ENCODE measurements at places on chromosomes 1 and 21.

- no peaks in the 10 kb centered on the region for H3K27me3 ChIP-seq
- peaks cover 9% of the 10 kb centered on the region for H3K4me1 ChIP-seq
- no peak for DNase-seq
- no peak overlapping the region for H3K27ac ChIP-seq
- H3K36me3 ChIP-seq = peaks cover 4% of the 10 kb centered on the region
Observed at GRCh38 chr1:41978986-41979385, 60.3 kb upstream of the HIVEP3 start.

GRCh38 chr1:201253411-201253810, 29.9 kb upstream of the PKP1 start:
- no peaks in the 10 kb centered on the region for H3K36me3 ChIP-seq
- H3K4me3 ChIP-seq = no peak overlapping the region
- no peak overlapping the region for H3K27ac ChIP-seq
- no peaks in the 10 kb centered on the region for H3K4me1 ChIP-seq
- no peak for DNase-seq
- H3K27me3 ChIP-seq = peaks cover 3% of the 10 kb centered on the region

- H3K27me3 ChIP-seq = no peaks in the 10 kb centered on the region
- no peaks in the 10 kb centered on the region for H3K36me3 ChIP-seq
- no peak for DNase-seq
- no peak overlapping the region for H3K27ac ChIP-seq
- no peak overlapping the region for H3K4me3 ChIP-seq
Observed at GRCh38 chr1:88973520-88974137, 18.8 kb downstream of the KYAT3 start.

- DNase-seq = no peak
- peaks cover 12% of the 10 kb centered on the region for H3K4me1 ChIP-seq
- peak overlapping the region; percentile 62 for H3K27ac ChIP-seq
Observed at GRCh38 chr1:230224101-230224960, 157.3 kb downstream of the GALNT2 start.

DNA sequence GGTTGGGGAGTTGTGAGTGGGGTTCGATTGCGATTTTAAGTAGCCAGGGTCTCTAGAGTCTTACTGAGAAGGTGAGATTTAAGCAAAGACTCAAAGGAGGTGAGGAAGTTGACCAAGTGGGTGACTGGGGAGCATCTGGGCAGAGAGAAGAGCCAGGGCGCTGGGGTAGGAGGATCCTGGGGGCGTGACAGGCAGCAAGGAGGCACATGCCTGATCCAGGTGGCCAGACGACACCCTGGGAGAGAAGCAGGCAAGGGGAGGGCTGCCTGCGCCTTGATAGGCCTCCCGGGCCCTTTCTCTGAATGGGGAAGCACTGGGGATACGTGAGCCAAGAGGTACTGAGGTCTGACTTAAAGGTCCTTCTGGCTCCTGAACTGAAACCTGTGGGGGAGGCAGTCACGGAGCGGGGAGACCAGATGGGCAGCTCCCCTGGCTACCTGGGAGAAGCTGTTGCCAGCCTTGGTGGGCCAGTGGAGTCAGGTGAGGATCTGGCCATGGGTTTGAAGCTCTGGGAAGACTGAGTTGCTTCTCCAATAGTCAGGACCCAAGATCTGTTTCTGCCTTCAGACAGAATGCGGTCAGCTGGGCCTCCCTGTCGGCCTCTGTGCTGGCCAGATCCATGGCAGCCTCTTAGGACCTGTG, 5.4 kb downstream of the ZBTB48 start:
- DNase-seq = no peak
- H3K36me3 ChIP-seq = peaks cover 7% of the 10 kb centered on the region
- H3K27ac ChIP-seq = no peak overlapping the region
- peaks cover 11% of the 10 kb centered on the region for H3K4me1 ChIP-seq
- peaks cover 8% of the 10 kb centered on the region for H3K27me3 ChIP-seq

- H3K27ac ChIP-seq = no peak overlapping the region
- H3K4me3 ChIP-seq = no peak overlapping the region
- peaks cover 1% of the 10 kb centered on the region for H3K27me3 ChIP-seq
- DNase-seq = no peak
Observed at GRCh38 chr1:36807262-36807661, 227.1 kb downstream of the GRIK3 start.

GRCh38 chr1:214337511-214337910, 56.6 kb downstream of the SMYD2 start:
- H3K27ac ChIP-seq = peak overlapping the region; percentile 23
- peaks cover 12% of the 10 kb centered on the region for H3K4me1 ChIP-seq
- no peaks in the 10 kb centered on the region for H3K27me3 ChIP-seq
- no peak overlapping the region for H3K4me3 ChIP-seq
- H3K36me3 ChIP-seq = peaks cover 7% of the 10 kb centered on the region

DNA sequence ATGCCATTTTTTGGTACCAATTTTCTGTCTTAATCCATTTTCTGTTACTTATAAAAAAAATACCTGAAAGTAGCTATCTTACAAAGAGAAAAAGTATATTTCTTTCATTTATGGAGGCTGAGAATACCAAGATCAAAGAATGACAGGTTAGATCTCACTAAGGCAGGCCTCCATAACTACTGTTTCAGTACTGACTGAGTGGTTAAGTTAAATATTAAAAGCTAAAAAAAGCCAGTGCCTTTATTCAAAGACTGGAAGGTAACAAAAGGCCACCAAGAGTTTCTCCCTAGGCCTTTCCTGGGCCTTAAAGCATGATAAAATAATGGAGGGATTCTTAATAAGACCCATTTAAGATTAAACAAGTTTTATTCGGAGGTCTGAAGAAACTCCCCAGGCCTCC, 687.7 kb upstream of the ADGRL4 start:
- H3K27ac ChIP-seq = no peak overlapping the region
- H3K27me3 ChIP-seq = peaks cover 3% of the 10 kb centered on the region
- no peak for DNase-seq
- H3K36me3 ChIP-seq = no peaks in the 10 kb centered on the region
- no peak overlapping the region for H3K4me3 ChIP-seq

DNA sequence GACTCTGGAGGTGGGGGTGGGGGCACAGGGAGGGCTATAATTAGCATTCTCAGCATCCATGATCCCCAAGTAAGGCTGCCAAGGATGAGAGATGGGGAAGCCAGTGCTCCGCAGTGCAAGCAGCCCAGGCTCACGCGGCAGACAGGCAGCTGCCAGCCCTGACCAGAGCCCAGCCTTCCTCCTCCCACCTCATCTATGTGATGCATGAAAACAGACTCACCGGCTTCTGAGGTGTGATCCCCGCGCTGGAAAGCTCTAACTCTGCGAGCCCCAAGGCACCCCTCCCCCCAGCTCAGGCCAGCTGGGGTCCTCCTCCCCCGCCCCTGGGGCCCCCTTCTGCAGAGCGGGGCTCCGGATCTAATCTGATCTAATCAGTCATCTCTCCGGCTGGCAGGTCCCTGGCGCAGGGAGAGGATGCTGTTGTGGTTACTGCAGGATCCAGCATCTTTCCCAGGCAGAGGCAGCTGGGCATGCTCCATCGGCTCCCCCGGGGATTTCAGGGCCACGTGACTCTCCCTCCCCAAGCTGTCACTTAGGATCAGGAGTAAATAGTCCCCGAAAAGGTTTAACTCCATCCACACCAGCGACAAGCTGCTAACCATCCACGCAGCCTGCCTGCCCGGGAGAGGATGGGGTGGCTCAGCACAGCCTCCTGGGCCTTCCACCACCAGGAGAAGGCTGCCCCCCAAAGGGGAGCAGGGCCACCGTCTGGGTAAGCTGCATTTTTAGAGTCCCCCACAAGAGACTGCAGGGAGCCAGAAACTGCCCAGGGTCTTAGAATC, at the start of gene PLEKHA6:
Gene PLEKHA6, minus strand, starts transcription at position 456 of the 782 bp plus-strand sequence. CDS start 86,202 bp downstream, outside the sequence.
- peaks cover 10% of the 10 kb centered on the region for H3K27me3 ChIP-seq
- peaks cover 22% of the 10 kb centered on the region for H3K4me1 ChIP-seq
- DNase-seq = no peak

- peaks cover 16% of the 10 kb centered on the region for H3K27me3 ChIP-seq
- peaks cover 27% of the 10 kb centered on the region for H3K36me3 ChIP-seq
- DNase-seq = peak; percentile 70
- peak within 1 kb of the TSS; percentile 100 for H3K27ac ChIP-seq
Observed at GRCh38 chr1:161153682-161154337, at the start of gene UFC1. Gene UFC1 (plus strand): TSS chr1:161153978. CDS start chr1:161153998, 20 bp downstream.

- H3K36me3 ChIP-seq = no peaks in the 10 kb centered on the region
- H3K27me3 ChIP-seq = no peaks in the 10 kb centered on the region
- no peak overlapping the region for H3K4me3 ChIP-seq
- H3K27ac ChIP-seq = no peak overlapping the region
- DNase-seq = no peak
Observed at GRCh38 chr1:167551362-167551761, 2.2 kb downstream of the CREG1 start.

GRCh38 chr1:161816201-161816600, 50.1 kb downstream of the ATF6 start:
- no peaks in the 10 kb centered on the region for H3K4me1 ChIP-seq
- no peak for DNase-seq

GRCh38 chr1:168163670-168164069, 15.1 kb upstream of the TIPRL start:
- no peaks in the 10 kb centered on the region for H3K36me3 ChIP-seq
- no peaks in the 10 kb centered on the region for H3K4me1 ChIP-seq
- no peak overlapping the region for H3K27ac ChIP-seq
- H3K4me3 ChIP-seq = no peak overlapping the region

- H3K4me1 ChIP-seq = peaks cover 24% of the 10 kb centered on the region
- H3K36me3 ChIP-seq = peaks cover 8% of the 10 kb centered on the region
- H3K27ac ChIP-seq = no peak overlapping the region
- no peak for DNase-seq
Observed at GRCh38 chr1:22851517-22851916, 121.1 kb downstream of the LACTBL1 start.
